ENCODE measurements at places on chromosomes 12 and 14.

DNA sequence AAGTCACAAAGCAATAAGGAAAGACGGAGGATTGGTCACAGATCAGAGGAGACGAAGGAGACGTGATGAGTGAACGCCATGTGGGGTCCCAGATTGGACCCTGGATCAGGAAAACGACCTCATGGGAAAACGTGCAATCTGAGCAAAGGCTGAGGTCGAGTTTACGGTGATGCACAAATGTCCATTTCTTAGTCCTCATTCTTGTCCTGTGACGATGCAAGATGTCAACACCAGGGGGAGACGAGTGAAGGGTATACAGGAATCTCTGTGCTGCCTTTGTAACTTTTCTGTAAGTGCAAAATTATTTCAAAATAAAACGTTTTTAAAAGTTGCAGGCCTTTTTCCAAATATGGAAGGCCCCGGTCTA, 329.8 kb downstream of the MED13L start:
- DNase-seq, result no peak

GRCh38 chr14:68979722-68980451, 785 bp upstream of the ACTN1 start:
- DNase-seq, result no peak

- DNase-seq, result no peak
These were observed 26.3 kb upstream of the ULK1 start for GRCh38 chr12:131867891-131868675.

DNA sequence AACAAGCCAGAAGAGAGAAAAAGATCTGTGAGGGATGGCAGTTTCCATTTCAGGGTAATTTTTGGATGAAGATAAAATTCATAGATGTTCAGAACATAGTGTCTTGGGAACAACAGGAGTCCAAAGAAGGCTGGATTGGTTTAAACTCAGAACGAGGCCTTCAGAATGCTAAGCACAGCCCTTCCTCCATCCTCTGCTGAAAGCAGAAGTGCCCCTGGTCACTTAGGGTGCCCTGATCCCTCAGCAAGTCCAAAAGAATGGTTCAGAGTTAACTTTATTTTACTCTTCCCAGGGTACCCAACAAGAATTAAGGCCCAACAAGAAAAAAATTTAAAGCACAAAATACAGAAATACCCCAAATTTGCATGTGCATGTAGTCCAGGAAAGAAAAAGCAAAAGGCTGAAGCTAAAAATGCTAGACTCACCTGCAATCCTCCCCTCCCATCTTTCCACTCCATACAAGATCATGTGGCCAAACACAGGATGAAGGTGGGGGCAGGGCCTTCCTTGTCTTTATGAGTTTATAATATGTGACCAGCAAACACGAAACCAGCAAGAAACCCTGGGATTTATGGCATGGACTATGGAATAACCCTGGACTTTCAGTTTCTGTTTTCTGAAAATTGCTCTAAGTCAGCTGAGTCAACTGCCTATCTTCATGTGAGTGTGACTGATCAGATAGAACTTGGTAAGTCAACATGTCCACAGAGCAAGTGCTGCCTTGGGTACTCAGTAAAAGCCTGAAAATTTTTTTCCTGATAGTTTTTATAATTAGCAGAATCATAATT, 21.2 kb downstream of the MAX start:
- DNase-seq, result no peak

- no peak for DNase-seq
These were observed 14.8 kb downstream of the ACOT6 start for GRCh38 chr14:73627151-73627558.

DNA sequence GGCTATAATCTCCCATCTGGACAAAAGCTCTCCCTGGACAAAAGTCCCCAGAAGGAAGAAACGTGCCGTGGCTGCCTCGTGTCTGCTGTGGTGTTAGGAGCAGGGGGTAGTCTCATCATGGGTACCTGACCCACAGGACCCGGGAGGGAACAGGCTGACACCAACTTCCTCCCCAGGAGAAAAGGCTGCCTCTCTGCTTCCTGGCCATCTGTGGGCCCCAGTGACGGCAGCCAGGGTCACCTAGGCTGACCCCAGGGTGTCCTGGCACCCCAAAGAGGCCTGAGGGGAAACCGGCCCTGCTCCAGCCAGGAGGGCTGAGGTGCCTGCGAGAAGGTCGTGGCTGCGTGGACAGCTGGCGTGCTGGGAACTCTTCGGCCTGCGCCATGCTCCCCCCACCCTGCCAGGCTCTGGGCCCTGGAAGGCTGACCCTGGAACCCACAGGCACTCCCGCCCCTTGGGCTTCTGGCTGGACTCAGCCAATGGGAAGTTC, 133.9 kb downstream of the RFLNA start:
- no peak for DNase-seq

DNA sequence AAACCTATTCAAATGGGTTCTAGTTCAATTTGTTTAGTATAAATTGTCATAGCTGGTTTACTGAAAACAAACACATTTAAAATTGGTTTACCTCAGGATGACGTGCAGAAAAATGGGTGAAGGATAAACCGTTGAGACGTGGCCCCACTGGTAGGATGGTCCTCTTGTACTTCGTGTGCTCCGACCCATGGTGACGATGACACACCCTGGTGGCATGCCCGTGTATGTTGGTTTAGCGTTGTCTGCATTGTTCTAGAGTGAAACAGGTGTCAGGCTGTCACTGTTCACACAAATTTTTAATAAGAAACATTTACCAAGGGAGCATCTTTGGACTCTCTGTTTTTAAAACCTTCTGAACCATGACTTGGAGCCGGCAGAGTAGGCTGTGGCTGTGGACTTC, 8.3 kb downstream of the CALM1 start:
- no peak for DNase-seq

- no peak for DNase-seq
These were observed 6.2 kb upstream of the SYCP3 start for GRCh38 chr12:101745481-101745880.

GRCh38 chr12:103046154-103046553, 88.7 kb downstream of the ASCL1 start:
- no peak for DNase-seq

DNA sequence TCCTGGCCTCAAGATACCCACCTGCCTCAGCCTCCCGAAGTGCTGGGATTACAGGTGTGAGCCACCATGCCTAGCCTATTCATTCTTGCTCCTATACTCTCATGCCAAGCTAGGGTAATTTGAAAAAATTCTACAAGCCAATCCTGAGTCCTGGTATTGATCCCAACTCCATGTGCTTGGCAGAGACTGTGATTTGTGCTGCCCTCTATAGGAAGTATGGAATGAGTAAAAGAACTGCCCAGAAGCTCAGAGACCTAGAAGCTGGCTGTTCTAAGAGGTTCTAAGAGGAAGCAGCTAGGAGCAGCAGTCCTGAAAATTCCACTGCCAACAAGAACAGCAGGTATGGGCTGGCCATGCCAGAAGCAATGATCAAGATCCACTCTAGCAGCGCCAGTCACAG, 402.5 kb downstream of the PCNX1 start:
- DNase-seq, result no peak

DNA sequence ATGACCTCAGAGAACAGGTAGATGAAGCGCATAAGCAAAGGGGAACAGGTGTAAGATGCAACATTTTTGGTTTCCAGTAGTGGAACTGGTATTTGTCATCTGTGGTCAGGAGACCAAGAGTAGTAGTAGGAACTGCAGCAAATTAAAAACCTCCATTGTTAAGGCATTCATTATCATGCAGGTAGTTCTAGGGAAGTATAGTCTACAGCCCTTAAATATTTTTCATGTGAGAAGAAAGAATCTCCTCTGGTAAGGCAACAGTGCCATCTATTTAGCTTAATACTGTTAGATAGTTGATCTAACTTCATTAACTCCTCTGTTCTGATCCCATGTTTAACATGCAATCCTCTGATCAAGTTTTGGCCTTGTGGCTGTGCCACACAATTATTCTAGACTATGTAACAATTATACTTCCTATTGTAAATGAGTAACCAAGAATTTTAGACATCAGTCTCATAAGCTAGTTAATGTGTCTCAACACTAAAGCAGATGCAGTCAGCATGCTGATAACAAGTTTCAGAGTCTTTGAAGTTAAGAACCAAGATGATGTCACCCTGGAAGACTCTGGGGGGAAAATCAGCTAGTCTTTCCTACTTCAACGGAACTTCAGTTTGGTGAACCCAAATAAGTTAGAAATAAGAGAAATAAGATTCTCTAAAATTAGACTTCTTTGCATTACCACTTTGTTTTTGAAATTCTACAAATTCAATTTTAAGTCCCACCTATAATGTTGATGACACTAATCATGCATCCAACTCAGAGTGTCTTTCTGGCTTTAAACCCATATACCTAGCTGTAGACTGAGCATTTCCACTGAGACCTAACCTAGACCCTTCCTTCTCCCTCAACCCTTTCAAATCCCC, 70.9 kb downstream of the STXBP6 start:
- DNase-seq, result no peak

- no peak for DNase-seq
These were observed 145.1 kb upstream of the C14orf180 start for GRCh38 chr14:104434214-104435076.

GRCh38 chr12:113228394-113229028, 7.2 kb downstream of the TPCN1 start:
- no peak for DNase-seq

- no peak for DNase-seq
These were observed 18.0 kb downstream of the NIN start for GRCh38 chr14:50812856-50813543.

DNA sequence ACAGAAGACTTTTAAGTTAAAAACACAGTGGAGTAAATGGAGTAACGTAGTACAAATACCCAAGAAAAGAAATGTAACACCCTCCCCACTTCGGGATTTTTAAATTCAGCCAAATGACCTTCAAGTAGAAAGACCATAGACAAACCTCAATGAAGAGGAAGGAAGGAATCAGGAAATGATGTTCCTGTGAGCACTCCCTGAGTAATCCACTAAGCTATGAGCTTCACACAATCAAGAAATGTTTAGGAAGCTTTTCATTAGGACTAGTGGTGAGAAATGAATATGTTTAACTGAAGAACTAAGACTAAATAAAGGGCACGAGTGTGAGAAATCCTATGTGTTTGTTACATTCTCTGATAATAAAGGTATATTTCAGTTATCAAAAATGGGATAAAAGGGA, 10.1 kb downstream of the TCL1A start:
- DNase-seq, result no peak

DNA sequence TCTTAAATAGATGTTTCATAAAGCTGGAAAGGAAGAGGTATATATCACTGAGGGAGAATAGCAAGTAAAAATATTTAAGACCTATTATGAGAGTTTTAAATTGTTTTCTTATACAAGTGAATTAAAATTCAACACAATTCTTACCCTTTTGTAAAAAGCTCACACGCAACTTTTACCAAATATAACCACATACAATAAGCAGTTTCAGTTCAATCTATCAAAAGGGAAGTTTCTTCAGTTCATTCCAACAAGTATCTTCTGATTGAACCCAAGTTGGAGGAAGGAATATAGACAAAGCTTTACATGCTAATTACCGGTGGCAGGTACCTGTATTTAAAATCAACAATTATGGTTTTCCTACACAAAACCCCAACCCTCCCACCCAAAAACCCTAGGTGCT, 41.1 kb downstream of the GTF2A1 start:
- no peak for DNase-seq

- DNase-seq, result no peak
These were observed 142.5 kb downstream of the EFCAB11 start for GRCh38 chr14:89811954-89812575.

- no peak for DNase-seq
These were observed 70.8 kb upstream of the DACT1 start for GRCh38 chr14:58566979-58567378.

- DNase-seq, result no peak
These were observed at the start of gene BCL2L2 for GRCh38 chr14:23306412-23307145. Gene BCL2L2 (plus strand): TSS chr14:23306833. CDS start chr14:23307768, 935 bp downstream.

- no peak for DNase-seq
These were observed 55.9 kb upstream of the TMCC3 start for GRCh38 chr12:94706250-94706661.

- no peak for DNase-seq
These were observed 1.1 kb downstream of the BTBD6 start for GRCh38 chr14:105249182-105250007.

GRCh38 chr12:68438601-68439000, 106.4 kb upstream of the MDM1 start:
- no peak for DNase-seq

DNA sequence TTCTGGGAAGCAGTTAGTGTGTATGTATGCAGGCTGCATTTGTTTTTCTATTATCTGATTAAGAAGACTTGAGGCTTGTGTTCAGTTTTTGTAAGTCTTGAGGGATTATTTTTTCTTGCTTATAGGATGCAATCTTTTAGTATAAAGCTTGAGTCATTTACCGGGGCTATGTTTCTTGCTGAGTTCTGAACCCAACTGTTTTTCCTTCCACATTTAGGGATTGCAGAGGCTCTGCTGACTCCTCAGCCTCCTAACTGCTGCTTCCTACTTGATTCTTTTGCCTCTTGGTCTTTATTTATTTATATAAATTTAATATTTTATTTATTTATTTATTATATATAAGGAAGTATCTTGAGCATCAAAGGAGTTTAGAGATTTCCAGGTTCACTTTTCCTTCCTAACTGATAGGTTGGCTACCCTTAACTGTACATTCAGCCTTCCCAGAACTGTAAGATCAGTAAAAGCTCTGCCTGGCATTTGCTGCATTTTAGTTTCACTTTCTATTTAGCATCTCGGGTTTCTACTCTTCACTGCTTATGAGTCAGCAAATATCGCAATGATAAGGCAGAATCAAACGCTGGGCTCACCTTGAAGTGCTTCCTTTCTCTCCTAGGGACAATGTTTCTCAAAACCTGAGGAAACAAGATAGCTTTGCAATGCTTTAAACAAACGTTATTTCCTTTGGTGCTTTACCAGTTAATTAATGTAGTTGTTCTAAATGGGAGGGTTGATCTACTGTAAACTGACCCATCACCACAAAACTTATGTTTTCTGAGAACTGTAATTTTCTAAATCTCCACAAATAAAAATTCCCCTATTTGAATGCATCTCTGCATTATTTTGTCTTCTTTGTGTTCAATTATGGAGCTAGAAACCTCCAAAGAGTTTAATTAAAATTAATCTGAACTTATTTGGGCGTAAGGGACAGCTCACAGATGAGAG, 1183.7 kb upstream of the TMEM132C start:
- DNase-seq, result no peak

DNA sequence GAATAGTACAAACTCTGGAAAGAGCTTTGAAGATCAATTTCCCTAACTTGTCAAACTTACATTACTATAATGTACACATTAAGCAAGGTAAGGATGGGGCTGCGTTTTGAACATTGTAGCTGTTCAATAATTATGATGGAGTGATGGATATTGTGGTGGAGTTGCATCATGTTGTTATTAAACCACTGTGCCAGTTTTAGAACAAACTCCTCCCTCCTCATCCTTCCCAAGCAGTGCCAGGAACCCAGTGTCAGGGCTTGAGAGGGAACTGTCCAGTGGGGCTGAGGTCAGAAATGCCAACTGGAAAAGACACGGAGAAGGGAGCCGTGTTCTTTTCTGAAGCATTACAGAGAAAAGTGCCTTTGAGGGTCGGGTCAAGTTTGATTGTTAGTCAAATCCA, 31.9 kb upstream of the PAPOLA start:
- DNase-seq, result no peak

DNA sequence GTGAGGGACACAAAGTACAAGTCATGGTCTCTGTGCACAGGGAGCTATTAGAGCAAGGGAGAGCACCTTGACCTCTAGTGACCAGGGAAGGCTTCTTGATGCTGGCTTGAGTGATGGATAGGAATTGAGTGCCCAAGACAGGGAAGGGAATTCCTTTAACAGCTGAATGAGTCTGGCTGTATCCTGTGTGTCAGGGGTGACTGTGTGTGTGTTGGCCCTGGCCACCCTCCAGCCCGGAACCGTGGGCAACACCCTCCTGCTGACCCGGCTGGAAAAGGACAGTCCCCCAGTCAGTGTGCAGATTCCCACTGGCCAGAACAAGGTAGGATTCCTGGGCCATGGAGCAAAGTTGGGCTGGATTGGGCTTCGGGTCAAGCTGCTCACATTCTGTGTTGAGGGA, 5.5 kb upstream of the PFDN5 start:
- DNase-seq, result no peak
